Kidney tubule cell (primary cell): ENCODE measurements at places on chromosomes 3 and 15.

GRCh38 chr15:66940368-66940767, 125.0 kb upstream of the SMAD3 start:
- DNase-seq, result peak; percentile 79

GRCh38 chr3:128499724-128500275, 6.8 kb upstream of the GATA2 start:
- peak; percentile 30 for DNase-seq

DNA sequence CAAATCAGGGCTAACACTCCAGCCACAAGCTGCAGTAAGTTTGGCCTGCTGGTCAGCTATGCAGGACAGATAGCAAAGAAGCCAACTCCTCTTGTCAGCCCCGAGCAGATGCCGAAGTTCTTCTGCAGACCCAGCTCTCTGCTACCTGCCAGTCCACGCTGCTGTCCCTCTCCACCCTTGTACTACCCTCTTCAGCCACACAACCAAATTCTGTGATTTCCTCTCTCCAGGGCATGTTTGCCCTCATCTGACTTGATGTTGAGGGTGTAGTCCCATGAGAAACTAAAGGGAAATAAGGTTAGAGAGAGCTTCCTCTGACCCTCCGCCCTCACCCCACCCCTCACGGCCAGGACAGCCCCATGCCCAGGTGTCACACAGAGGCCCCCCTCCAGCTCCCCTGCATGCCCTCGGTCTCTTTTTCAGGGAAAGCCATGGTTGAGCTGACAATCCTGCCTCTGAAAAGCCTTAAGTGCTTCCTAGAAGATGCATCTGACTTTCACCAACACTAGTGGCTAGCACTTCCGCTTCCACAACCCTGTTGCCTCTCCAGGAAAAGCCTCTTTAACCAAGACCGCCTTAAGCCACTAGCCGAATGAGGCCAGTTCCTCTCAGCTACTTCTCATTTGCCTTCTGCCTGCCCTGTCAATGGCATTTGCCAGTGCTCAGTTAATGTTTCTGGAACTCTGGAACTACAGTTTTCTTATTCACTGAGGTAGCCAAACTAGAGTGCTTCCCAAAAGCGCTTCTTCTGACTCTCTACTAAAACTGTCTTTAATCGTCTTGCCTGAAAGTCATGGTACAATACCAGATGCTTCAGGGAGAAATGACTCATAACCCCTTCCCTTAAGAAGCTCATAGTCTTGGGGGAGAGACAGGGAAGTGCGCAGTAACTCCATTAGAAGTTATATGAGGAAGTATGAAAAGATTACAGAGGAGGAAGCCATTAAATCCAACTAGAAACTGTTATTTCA, 300.4 kb upstream of the STT3B start:
- no peak for DNase-seq

- DNase-seq, result no peak
These were observed 270.0 kb upstream of the RGMA start for GRCh38 chr15:93359060-93359408.

GRCh38 chr3:30770387-30770786, 124.1 kb downstream of the GADL1 start:
- DNase-seq, result peak; percentile 94

DNA sequence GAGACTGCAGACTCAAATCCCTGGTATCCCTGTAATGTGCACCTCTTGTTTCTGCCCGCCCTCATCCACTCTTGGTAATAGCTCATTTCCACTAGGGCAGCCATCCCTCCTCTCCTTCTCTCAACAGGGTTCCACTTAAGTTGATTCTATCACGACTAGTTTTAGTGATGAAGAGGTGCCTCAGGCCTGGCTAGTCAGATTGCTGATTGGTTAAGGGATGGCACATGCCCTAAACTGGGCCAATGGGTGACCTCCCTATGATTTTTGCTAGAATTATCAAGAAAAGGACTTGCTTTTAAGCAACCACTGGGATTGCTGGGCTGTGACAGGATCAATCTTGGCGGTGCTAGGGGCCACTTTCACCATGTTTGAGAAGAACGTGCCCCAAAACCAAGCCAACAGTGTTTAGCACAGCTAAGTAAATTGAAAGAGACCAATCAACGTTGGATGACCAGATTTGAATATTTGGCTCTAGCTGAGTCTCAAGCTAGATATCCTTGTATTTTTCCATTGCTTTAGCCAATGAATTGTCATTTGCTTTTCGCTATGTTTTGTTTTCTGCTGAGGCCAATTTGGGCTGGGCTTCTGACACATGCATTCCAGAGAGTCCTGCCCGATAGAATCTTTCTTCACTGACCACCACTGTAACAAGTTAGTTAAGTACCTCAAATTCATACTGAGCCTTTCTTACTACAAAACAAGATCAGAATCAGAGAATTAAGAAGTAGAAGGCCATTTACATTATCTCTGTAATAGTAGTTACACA, 131.0 kb downstream of the PDZRN3 start:
- DNase-seq, result peak; percentile 20
